ENCODE measurements at places on chromosomes 12 and 14.

DNA sequence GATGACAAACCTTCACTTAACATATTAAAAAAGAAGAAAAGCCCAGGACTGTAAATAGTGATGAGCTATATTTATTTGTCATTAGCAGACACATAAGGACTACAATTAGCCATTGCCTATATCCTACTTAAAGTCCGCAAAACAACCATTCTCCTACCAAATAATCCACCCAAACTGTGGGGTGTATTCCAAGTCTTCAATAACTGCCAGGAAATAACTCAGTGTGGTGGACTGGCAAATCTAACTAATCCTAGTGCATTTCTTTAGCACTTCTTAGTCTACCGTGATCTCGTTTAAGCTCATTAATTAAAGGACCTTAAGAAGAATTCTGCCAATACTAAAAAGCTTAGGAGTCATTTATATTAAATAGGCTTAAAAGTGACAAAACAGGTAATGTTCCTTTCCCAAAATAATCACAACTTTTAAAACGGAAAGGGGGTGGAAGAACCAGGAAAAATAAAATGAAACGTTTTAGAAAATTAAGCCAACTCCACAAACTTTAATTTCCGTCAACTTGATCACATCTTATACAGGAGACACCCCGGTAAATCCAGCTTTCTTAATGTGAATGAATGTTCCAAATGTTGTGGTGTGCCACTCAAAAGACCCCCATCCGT is 1.8 kb downstream of the NOVA1 start:
- DNase-seq, result no peak

GRCh38 chr12:119292893-119293630 is 41.5 kb upstream of the CCDC60 start:
- no peak for DNase-seq

DNA sequence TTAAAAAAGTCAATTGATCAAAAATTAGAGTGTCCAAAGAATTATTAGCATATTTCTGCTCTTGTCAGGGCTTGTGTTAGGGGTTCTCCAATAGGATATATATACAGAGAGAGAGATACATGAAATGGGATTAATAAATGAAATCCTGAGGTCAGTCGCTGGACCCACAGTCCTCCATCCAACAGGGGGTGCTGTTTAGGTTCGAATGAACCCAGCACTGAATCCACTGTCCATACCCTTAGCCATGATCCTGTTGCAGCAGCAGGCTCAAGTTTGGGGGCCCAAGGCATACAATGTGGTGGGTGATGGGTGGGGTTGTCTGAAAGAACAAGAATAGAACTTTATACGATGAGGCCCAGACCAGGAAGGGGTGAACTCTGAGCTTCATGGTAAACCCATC is 780 bp upstream of the MYO1H start:
- DNase-seq, result no peak

- no peak for DNase-seq
These were observed 94.9 kb downstream of the CHGA start for GRCh38 chr14:93017898-93018297.

DNA sequence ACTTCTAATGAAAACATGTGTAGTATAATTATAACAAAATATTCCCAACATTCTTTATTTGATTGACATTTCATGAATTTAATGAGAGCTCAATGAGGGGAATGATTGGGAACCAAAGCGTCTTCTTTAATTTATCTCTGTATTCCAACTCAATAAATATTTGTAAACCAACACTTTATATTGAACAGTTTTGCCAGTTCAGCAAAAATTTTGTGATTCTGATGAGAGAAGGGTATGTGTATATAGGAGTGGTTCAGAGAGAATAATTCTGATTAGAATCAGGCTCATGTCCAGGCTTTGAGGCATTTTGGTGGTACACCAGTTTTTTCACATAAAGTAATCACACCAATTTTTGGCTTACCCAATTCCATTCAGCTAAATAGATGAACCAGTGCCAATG is 564.2 kb downstream of the TMTC2 start:
- no peak for DNase-seq

DNA sequence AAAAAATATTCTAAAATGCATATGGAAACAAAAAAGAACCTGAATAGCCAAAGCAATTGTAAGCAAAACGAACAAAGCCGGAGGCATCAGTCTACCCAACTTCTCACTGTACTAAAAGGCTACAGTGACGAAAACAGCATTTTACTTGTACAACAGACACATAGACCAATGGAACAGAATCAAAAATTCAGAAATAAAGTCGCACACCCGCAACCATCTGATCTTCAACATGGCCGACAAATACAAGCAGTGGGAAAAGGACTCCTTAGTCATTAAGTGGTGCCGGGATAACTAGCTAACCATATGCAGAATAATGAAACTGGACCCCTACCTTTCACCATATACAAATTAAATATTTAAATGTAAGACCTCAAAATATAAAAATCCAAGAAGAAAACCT is 203.9 kb upstream of the PPFIA2 start:
- DNase-seq, result no peak

- DNase-seq, result no peak
These were observed 315.7 kb downstream of the NAV3 start for GRCh38 chr12:78146365-78146772.

GRCh38 chr12:71551529-71551928 is 111.9 kb downstream of the LGR5 start:
- no peak for DNase-seq

DNA sequence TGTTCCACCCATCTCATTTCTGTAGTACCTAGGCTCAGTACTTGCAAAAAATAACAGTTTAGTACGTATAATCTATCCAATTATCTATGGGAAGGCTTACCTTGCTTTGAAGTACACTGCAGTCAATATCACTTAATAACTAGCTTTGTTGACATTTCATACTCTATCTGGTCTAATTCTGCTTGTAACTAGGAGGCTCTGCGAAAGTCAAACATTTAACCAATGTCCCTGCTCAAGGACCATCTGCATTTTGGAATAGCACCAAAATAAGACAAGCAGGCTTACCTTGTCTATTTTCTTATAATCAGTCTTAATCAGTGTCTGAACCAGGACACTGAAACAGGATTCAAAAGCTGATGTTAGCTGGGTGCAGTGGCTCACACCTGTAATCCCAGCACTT is 39.9 kb downstream of the SLC25A47 start:
- DNase-seq, result no peak

DNA sequence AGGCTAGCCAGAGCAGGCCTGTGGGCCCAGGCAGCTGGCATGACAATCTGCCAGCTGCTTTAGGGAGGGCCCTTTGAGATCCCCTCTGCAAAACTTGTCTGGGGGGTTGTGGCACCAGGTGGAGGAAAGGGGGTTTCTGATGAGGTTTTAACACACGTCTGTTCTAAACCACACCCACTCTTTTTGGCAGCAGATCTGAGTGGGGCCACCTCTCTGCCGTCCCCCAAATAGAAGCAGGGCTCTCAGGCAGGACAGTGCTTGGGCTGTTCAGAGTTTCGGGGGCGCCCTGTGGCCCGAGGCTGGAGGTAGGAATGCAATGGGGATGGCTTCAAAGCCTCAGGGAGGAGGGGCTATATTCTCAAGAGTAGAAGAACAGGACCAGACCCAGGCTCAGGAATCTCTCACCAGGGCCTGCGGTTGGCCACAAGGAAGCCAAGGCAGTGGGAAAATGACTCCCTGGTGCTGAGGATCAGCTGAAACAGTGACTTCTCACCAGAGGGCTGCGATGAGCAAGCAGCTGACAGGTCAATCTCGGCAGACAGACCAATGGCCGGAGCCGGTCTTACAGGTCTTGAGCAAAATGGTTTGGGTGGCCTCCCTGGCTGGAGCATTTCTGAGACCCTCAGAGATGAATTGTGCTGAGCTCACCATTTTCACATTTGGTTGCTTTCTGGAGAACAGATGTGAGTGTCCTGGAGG is 1.5 kb upstream of the KRT5 start:
- no peak for DNase-seq

DNA sequence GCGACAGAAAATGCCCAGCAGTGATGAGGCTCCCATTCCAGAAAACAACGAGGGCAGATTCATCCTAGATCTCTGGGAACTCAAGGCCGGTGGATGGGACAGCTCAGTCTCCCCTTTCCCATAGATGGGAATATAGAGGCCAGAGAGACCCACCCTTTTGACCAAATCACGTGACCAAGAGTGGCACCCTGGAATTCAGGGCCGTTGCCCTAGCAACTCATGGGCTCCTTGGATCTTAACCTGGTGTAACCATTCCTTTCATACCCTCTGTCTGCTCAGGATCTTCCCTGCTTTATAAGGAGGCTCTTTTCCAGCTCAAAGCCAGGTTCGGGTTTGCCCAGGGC is 8.4 kb upstream of the LRTM2 start:
- no peak for DNase-seq

- no peak for DNase-seq
These were observed 4.4 kb downstream of the KRT76 start for GRCh38 chr12:52772772-52773171.

- DNase-seq, result no peak
These were observed 340.2 kb downstream of the AEBP2 start for GRCh38 chr12:19779395-19780056.

- peak; percentile 29 for DNase-seq
These were observed at the start of gene KIF26A for GRCh38 chr14:104138098-104138717. TSS of gene KIF26A (plus strand) at chr14:104138587. CDS start at chr14:104138723, 136 bp downstream.

- DNase-seq, result no peak
These were observed 295.5 kb downstream of the RMST start for GRCh38 chr12:97758194-97758501.

DNA sequence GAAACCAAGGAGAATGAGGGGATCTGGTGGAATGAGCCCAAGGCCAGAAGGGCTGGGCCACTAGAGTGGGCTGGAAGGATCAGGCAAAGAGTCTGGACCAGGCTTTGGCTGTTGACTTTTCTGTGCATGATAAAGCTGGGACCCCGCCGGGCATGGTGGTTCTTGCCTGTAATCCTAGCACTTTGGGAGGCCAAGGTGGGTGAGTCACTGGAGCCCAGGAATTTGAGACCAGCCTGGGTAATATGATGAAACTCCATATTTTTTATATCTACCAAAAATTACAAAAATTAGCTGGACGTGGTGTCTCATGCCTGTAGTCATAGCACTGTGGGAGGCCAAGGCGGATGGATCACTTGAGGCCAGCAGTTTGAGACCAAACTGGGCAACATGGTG is 393 bp upstream of the KLHL33 start:
- no peak for DNase-seq
